ENCODE measurements at places on chromosomes 11 and 22.

DNA sequence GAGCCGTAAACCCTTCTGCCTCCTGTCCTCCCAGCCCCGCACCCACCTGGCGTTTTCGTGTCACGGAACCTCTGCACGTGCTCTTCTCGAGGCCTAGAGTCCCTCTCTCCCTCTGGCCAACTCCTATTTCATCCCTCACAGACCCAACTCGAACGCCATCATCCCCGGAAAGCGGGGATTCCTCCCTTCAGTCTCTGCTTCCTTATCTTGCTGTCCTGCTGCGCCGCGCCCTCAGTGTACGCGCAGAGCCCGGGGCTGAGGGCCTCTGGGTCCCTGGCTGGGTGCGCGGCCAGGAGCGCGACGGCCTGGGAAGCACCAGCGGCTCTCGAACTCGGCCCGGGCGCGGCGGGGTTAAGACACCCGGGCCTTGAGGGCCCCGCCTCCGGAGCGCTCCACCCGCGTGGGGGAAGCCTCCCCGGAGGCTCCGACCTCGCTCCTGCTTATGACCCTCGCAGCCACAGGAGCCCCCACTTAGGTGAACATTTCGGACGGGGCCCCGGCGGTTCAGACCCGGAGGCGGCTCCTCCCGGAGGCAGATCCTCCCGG, 398 bp upstream of the ATG16L2 start:
- peak; percentile 77 for DNase-seq

DNA sequence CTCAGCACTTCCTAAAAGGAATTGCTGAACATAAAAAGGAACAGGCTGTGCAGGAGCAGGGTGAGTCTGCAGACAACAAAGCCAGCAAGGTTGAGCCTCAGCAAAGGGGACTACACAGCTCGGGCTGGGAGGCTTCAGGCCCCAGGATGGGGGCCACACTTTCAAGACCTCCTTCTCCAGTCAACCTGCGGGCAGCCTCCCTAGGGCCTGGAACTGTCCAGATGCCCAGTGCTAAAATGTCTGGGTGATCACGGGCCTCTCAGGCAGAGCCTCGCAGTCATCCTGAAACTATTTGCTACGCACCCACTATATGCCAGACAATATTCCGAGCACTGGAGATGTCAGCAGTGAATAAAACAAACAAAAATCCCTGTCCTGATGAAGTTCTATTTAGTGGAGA, 3.9 kb upstream of the NEFH start:
- peak; percentile 13 for DNase-seq

GRCh38 chr11:34192481-34193401, 87.3 kb downstream of the NAT10 start:
- peak; percentile 94 for DNase-seq

DNA sequence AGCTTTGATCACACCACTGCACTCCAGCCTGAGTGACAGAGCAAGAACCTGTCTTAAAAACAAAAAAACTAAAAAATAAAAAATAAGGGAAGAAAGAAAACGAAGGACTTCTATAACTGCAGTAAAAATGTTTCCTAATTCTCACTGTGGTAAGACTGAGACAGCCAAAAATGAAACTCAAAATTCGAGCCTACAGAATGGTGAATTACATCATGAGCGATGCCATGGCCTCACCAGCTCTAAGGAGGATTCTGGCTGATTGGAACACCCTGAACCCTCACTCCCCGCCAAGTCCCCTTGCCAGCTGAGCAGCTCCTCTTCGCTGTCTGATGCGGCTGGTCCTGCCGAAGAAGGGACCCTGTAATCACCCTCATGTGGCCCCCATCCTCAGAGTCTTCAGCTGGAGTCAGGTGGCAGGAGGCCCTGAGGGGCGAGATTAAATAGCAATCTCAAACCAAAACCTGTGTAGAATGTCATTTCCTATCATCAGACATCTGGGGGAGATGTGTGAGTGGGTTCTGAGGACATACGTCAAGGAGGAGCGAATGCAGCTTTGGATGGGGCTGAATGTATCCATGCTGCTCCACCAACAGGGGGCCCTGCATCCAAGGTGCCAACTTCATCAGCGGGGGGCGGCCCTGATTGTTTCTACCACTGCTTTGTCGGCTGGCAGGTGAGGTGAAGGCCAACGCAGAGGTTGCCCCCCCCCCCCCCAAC, 29.2 kb downstream of the PDGFB start:
- no peak for DNase-seq

GRCh38 chr11:41222236-41222635, 237.2 kb downstream of the LRRC4C start:
- no peak for DNase-seq

DNA sequence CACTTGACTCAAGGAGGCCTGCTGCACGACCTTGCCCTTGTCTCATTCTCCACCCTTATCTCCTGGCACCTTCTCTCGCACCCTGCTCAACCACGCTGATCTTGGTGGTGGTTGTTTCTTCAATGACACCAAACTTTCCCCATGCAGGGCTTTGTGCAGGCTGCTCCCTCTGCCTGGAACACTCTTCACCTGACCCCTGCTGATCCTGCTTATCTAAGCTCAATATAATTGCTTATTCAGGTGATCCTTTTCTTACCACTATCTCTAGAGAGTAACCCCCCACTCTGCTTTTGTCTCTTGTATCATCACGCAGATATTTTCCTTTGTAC, 604.4 kb downstream of the BUD13 start:
- DNase-seq, result no peak

DNA sequence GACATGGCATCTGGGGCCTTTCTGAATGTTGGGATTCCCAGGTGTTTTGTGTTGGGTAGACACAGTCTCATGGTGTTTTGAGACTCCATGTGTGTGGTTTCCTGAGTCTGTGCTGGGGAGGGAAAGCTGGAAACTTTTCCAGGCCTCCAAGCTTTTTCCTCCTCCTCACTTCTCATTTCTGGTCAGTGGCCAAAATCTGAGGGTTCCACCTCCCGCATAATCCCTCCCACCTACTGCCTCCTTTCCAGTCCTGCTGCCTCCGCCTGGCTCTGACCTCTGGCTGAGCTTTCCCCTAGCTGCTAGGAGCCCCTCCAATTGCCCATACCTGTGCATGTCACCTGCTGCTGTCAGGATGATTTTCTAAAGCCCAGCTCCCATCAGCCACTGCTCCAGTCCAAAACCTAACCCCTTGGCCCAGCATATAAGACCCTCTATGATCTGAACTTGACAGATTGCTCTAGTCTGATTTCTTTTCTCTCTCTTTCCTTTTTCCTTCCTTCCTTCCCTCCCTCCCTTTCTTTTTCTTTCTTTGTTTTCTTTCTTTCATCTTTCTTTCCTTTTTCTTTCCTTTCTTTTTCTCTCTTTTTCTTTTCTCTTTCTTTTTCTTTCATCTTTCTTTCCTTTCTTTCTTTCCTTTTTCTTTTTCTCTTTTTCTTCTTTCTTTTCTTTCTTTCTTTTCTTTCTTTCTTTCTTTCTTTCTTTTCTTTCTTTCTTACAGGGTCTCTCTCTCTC, 51.4 kb upstream of the NECTIN1 start:
- DNase-seq, result no peak

GRCh38 chr11:112016765-112017376, 8.3 kb upstream of the DLAT start:
- DNase-seq, result no peak

DNA sequence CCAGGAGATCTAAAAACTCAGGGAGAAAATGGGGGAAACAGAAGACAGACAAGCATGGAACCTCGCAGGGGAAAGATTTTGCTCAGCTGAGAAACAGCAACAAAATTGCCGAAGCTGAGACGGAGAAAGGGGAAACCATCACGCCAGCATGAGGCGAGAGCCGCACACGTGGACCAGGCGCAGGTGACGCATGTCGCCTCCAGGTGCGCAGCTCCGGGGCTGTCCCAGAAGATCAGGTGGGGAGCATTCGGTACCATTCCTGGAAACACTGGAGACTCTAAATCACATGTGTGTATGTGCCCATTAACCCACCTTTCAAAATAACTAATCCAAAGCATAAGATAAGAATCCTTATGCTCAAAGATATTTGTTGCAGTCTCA, 121.7 kb downstream of the BRD1 start:
- no peak for DNase-seq

DNA sequence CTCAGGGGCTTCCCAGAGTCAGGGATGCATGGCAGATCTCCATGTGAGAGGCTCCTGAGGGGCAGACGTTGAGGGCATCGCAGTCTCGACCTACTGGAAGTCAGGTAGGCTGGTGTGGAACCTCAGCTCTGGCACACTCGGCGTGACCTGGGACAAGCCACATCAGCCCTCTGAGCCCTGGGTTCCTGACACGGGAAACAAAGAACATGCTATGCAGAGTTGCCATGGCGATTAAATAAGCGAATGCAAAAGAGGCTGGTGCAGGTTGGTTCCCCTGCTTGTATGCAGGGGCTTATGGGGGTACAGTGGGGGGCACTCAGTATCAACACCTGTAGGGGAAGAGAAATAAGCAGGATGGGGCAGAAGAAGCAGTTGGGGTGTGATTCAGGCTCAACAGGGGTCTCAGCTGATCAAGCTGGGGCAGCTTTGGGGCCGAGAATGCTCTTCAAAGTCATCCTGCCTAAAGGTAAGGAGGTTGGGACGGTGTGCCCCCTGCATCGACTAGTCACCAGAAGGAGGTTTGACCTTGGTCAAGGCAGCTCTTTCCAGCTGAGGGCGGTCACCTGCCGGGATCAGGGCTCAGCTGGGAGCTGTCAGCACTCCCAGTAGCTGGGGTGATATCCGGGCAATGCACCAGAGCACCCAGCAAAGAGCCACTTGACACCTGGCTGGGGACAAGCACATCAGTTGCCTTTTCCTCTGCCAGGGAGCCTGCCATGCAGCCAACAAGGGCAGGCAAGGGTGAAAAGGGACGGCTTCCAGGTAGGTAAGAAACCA, 442.7 kb downstream of the MIAT start:
- DNase-seq, result no peak

GRCh38 chr11:35748644-35749043, 86.1 kb downstream of the TRIM44 start:
- no peak for DNase-seq

GRCh38 chr11:116641561-116642045, 131.2 kb downstream of the BUD13 start:
- DNase-seq, result peak; percentile 7

- DNase-seq, result no peak
These were observed 1150.1 kb downstream of the BRD1 start for GRCh38 chr22:48677621-48678020.

DNA sequence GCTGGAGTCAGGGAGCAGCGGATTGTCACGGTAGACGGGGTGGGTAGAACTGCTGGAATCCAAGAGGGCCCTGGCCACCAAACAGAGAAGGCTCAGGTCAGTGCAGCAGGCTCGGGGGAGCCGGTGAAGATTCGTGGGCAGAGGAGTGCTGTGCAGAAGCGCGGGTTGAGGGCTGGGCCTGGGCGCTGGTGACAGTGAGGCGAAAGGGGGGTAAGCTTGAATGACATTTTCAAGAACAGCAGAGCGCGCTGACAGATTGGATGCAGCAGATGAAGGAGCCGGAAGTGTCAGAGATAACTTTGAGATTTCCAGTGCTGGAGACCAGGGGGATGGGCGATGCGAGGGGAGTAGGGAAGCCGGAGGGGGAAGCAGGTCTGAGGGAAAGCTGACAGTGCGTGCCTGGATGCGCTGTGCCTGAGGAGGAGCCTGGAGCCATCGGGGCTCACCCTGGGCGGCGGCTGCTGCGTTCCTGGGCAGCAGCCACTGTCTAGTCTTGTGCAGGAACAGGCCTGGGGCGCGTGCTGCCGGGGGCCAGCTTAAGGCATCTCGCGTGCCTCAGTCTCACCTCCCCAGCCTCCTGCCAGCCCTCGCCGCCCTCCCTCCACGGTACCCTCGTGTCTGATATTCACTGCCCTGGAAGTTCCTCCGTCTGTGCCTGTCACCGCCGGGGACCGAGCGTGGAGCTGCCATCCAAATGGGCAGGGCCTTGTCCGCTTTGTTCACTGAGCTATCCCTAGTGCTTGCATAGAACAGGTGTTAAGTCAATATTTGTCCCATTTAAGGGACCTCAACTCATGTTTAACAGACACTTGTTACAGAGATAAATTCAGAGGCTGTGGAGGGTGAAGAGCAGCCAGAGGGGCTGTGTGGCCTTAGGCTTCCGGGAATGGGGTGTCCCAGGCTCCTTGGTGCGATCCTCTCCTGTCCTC, 5.2 kb downstream of the GRIK4 start:
- no peak for DNase-seq

GRCh38 chr11:110410651-110411050, 19.1 kb upstream of the FDX1 start:
- no peak for DNase-seq

DNA sequence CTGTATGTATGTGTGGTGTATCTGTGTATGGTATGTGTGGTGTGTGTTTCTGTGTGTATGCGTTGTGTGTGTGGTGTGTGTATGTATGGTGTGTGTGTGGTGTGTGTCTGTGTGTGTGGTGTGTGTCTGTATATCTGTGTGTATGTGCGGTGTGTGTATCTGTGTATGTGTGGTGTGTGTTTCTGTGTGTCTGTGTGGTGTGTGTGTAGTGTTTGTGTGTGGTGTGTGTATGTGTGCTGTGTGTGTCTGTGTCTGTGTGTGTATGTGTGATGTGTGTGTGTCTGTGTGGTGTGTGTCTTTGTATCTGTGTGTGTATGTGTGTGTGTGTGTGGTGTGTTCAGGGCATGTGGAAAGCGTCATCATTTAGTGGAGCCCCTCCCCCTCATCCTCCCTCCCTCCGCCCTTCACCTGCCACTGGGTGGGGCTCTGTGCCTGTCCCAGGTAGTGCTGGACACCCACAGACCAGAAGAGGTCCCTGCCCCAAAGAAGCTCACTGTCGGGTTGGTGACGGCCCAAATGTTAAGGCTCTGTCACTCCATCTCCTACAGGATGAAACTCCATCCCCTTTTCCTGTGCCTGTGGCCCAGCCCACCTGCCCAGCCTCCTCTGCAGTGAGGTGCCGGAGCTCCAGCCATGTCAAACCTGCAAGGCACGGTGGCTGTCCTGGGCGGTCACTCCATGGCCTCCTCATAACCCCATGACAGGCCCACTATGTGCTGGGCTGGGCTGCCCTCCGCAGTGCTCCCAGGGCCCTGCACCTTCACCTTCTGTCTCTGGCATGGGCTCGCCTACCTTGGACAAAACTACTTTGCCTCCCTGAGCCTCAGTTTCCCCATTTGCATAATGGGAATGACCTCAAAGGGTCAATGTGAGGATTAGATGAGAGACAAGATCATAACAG, 23.4 kb upstream of the SHISAL1 start:
- DNase-seq, result no peak

DNA sequence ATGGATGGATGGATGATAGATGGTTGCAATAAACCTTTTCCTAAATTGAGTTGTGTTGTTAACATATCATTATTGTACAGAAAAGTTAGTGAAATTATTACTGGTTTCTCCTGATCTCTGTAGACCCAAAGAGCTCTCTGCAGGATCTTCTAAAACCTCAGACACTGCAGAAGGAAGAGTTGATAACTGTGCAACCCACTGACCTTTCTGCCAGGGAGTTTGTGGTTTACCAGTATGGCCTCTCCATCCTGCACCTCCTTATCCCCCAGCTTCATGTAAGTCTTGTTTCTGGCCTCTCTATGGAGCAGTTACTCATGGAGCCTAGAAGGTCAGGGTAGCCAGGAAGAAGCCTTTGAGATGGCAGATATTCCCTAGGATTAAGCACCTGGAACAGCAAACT, 45.6 kb downstream of the BTG4 start:
- DNase-seq, result no peak

Data from fibroblast of skin of back (primary cell).